ENCODE measurements at places on chromosomes 5 and 9.

GRCh38 chr9:110040788-110041187 is 167.2 kb downstream of the C9orf152 start:
- DNase-seq = no peak

GRCh38 chr5:177610131-177610769 is 10.3 kb downstream of the B4GALT7 start:
- DNase-seq = no peak

- DNase-seq = no peak
Measured at GRCh38 chr5:68709239-68709638, 384.6 kb upstream of the SLC30A5 start.

- DNase-seq = no peak
Measured at GRCh38 chr9:17795744-17796143, 216.9 kb downstream of the SH3GL2 start.

GRCh38 chr5:53479590-53480415 is 626 bp upstream of the FST start:
- DNase-seq = peak; percentile 61

GRCh38 chr5:139100825-139101224 is 97.3 kb downstream of the SIL1 start:
- no peak for DNase-seq

GRCh38 chr9:125758986-125759763 is 12.0 kb downstream of the PBX3 start:
- DNase-seq = no peak

GRCh38 chr5:39209924-39210323 is 9.4 kb downstream of the FYB1 start:
- DNase-seq = peak; percentile 73

DNA sequence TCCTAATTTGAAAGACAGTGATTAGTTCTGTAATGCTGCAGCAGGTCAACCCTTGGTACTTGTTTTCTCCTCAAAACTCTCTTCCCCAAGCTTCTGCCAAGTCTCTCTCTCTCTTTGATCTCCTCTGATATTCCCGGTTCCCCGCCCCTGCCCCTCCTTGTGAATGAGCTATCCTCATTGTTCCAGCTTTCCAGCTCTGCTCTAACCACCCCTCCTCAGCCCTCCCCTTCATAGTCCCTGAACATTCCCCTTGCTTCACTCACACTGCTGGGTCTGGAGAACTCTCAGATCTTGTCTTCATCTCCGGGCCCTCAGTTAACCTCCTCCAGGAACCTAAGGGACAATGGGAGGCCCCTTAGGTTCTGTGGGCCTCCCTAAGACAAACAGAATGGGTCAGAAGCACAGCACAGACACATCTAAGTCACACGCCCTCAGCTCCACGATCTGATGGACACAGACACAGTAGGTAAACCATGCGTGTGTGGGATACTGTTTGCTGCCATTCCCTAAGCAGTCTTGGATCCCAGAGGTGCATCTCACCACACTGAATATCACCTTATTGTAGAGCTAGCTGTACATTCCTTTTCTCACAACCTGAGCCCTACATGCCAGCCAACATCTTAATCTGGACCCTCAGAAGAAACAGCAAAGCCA is 17.4 kb upstream of the LARP1 start:
- DNase-seq = no peak
